ENCODE measurements at places on chromosomes 6 and 20.

DNA sequence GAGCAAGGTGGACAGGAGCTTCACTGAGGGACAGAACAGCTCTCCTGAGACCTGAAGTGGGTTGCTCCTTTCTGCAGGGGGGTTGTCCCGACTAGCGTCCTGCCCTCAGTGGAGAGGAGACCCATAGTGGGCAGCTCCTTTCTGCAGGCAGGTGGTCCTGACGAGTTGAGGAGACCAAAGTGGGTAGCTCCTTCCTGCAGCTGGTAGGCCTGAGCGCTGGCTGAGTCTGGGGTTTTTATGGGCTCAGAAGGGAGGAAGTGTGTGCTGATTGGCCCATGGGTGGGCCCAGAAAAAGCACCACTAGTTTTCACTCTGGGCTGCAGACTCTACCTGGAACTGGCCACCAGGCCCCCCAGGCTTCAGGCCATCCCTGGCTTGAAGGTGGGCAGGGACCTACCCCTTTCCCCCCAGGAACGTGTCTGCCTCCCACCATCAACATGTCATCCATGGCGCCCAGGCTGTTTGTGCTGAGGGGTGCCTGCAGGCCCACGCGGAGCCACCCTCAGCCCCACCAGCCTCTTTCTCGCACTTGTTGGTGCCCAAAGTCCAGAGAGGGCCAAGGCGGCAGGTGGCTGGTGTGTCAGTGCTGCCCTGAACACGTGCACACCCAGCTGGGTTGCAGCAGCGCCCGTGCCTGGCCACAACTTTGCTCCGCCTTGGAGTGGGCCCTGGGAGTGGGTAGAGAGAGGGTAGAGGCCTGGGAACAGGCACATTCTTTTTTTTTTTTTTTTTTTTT, 1.6 kb upstream of the DEK start:
- DNase-seq, result no peak

- DNase-seq, result no peak
Measured at GRCh38 chr6:25951296-25952032, 11.1 kb upstream of the TRIM38 start.

DNA sequence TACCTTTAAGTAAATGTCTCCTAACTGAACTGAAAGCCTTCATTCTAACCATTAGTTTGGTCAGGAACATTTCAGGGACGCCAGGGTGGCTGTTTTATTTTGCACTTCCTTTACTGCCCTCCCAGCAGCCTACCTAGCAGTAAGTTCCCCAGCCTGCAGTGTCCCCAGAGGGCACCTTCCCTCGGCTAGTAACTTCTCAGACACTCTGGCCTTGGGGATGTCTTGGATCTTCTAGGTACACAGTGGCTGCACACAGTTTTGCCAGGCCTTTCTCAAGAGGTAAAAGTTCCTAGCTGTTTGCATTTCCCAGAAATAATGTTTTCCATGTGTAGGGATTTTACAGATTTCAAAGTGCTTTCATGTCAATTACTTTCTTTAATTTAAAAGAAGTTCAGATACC, 378 bp upstream of the LAMA2 start:
- DNase-seq, result peak; percentile 37

- DNase-seq, result no peak
Measured at GRCh38 chr6:160394654-160395035, 46.5 kb downstream of the SLC22A3 start.

DNA sequence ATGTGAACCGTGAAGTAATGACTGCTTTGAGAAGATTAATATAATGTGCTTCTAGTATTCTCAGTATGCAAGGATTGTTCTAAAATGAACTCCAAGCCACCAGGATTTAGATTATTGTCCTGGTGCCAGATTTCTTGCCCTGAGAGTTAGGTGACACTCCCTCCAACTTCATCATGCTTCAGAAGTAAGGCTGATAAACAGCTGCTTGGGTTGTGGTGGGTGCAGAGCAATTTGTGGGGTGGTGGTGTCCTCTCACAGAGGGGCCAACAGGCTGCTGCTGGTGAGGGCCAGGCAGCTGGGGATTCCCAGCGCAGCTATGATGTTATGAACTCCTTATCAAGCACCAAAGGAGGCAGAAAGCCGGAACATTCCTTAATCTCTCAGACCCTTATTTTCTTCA, 114.6 kb downstream of the MCHR2 start:
- DNase-seq, result no peak

DNA sequence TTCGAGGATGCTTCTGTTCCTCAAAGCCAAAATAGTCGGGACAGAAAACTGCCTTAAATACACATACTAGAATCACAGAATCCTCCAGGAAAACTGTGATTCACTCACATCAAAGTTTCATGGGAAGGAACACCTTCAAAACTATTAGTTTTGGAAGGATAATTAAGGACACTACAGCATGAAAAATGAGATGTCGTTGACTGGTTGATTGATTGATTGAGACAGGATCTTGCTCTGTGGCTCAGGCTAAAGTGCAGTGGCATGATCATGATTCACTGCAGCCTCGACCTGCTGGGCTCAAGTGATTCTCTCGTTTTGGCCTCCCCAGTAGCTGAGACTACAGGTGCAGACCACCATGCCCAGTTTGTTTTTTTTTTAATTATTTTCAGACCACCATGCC, 25.7 kb upstream of the MAP3K4 start:
- no peak for DNase-seq

- peak; percentile 83 for DNase-seq
Measured at GRCh38 chr20:58634521-58635278, 16.4 kb upstream of the STX16 start.

- no peak for DNase-seq
Measured at GRCh38 chr6:81802356-81802755, 49.9 kb upstream of the TENT5A start.

DNA sequence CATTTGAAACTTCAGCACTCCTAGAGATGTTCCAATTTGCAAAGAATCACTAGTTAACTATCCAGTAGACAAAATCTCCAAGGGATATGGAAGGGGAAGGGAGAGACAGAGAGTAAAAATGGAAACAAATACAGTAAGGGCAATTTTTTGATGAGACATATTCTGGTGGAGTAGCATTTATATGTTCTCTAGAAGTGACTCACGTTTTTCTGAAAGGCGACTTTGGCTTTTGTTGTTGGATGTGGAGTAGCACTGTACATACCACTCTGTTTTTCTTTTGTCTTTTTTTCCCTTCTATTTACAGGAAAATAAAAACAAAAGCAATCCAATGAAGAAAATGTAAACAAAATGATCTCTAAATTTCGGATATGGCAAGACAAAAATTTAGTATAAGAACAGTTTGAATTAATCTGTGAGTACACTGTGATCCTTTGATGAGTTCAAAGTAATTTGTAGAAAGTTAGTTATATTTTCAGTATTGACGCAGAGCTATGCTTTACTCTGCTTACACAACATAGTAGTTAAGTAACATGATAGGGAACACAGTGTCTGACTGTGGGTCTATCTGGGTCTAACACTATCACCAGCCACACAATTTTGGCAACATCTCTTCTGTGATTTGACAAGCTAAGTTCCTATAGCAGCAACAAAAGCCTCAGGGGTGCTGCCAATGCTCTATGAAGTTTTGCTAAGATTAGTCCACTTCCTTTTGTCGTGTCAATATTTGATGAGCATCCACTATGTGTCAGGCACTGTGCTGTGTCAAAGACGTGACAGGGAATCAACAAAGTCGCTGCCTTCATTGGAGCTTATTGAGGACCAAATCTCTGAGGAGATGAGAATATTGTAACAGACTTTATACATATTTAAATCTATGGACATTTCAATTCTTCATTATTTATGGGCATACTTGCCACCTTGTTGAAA, 27.3 kb upstream of the TAGAP start:
- DNase-seq, result no peak

- no peak for DNase-seq
Measured at GRCh38 chr20:4656491-4656890, 65.2 kb upstream of the PRND start.

DNA sequence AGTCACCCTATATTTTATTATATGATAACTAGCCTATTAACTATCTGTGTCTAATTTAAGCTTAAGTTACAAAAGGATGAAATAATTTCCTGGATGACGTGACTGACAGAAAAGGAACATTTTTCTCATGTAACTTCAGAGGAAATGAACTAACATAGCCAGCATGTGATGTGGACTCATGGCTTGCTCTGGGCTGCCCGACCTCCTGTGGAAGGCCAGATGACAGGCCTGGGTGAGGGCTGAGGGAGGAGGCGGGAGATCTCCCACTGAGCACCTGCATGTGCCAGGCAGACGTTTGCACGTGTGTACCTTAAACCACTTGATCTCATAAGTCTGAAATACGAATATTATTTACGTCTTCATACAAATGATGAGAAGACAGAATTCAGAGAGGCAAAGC, 321.1 kb downstream of the SYNE1 start:
- no peak for DNase-seq

DNA sequence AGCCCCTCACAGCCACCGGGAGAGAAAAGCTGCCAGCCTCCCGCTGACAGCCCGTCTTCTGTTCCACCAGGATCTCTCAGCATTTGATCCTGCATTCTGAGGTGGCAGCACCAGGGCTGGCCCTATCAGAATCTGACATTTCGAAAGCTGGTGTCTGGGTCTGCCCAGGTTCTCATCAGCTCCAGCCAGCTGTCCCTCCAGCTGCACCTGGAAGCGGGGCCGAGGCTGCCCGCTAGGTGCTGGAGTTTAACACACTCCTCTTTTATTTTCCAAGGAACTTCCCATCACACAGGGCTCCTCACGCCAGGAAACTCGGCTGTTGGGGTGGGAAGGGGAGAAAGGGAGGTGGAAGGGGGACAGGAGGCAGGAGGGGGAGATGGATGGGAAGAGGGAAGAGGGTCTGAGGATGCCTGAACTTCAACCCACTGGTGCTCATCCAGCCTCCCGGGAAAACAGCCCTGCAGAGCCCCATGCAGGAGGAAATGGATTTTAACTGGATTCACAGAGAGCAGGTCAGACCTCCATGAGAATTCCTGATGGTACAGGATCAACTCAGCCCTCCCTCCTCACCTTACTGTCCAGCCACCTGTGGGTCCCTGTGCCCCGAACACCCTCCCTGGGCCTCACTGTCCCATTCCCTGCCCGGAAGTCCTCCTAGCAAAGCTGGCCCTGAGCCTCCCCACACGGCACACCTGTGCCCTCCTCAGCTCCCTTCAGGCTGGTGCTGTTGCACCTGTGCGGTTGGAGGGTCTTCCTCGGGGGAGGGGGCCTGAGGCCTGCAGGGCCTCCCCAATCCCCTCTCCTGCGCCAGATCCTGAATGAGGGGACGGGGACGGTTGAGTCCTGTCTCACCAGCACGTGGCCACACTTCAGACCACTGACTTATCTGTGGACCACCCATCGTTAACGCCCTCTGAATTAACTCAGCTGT, 3.9 kb upstream of the LSM14B start:
- no peak for DNase-seq

DNA sequence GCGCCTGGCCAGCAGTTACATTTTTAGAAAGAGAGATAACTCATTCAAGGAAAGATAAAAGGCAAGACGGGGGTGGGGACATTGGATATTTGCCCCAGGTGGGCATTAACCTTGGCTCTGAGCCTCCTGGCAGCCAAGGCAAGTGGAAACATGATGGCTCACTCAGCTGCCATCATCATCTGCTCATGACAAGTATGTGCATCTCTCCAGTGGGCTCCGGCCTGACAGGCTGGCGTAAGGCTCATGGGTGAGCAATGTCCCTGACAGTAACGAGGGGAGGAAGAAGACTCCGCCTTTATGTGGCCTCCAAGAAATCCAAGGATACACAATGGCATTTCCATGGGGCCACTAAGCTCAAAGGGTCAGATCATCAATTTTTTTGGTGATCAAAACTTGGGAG, 13.3 kb downstream of the ANKRD60 start:
- DNase-seq, result no peak

All from SK-N-DZ (cell line).